ENCODE measurements at places on chromosomes 7 and 10. TPM values are rescaled to one million over a fixed set of nuclear protein-coding genes. Genes with fewer than 3 reads are reported as not detected.

DNA sequence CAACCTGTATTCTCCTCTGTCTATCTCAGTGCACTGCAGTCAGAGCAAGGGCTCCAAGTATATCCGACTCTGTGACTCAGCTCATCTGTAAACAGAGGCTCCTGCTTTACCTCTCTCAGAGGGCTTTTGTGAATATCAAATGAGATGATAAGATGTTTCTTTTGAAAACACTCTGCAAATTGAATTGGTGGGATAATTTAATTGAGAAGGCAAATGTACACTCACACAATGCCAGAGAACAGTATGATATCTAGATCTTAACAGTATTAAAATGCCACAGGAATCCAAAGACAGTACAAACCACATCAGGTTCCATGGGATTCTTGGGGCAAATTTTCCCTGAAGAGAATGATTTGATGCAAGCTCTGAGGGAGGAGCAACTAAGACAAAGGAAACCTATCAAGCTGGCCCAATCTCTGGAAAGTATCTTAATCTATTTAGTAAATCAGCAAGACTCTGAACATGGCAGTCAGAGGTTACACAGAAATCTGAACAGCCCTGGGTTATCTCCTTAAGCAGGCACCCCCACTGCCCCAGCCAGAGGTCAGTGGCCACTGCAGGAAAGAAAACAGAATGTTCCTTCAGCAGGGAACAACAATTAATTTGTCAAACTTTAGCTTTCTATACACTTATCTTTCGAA, 45.9 kb downstream of the DOCK4 start:
- no peak for DNase-seq
- no peaks in the 10 kb centered on the region for H3K36me3 ChIP-seq
- no peak overlapping the region for H3K4me3 ChIP-seq
- peaks cover 3% of the 10 kb centered on the region for H3K4me1 ChIP-seq
- no peak overlapping the region for H3K27ac ChIP-seq

DNA sequence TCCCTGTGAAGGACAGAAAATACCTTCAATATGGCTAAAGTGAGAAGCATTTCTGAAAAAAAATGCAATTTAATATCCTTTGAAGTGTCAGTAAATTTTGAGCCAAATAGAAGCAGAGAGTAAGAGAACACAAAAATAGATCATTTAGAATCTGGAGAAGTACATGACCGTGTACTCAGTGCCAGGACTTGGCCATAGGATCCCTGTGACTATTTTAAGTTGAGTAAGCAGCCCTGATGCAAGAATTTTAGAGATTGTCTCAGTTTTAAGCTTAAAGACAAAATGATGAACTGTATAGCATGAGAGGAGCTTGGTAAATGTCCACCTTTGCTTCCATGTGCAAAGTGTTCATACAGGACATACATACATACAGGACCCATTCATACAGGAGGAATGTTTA, 2.5 kb downstream of the PTER start:
- no peak overlapping the region for H3K4me3 ChIP-seq
- no peak for DNase-seq
- H3K27me3 ChIP-seq, result no peaks in the 10 kb centered on the region
- peaks cover 11% of the 10 kb centered on the region for H3K4me1 ChIP-seq
- peaks cover 2% of the 10 kb centered on the region for H3K36me3 ChIP-seq

BBIP1 gene
- 26.2 TPM for polyA plus RNA-seq

GRCh38 chr10:66167816-66168215, 758.0 kb upstream of the LRRTM3 start:
- H3K27me3 ChIP-seq, result no peaks in the 10 kb centered on the region
- no peak for DNase-seq
- no peaks in the 10 kb centered on the region for H3K36me3 ChIP-seq
- no peak overlapping the region for H3K4me3 ChIP-seq

GRCh38 chr7:144397086-144397485, 6.4 kb downstream of the NOBOX start:
- peaks cover 3% of the 10 kb centered on the region for H3K27me3 ChIP-seq
- DNase-seq, result no peak
- H3K36me3 ChIP-seq, result no peaks in the 10 kb centered on the region
- H3K27ac ChIP-seq, result no peak overlapping the region
- no peaks in the 10 kb centered on the region for H3K4me1 ChIP-seq

COG5 gene
- 40.7 TPM for polyA plus RNA-seq

CFAP69 gene
- polyA plus RNA-seq, result 8.1 TPM

DNA sequence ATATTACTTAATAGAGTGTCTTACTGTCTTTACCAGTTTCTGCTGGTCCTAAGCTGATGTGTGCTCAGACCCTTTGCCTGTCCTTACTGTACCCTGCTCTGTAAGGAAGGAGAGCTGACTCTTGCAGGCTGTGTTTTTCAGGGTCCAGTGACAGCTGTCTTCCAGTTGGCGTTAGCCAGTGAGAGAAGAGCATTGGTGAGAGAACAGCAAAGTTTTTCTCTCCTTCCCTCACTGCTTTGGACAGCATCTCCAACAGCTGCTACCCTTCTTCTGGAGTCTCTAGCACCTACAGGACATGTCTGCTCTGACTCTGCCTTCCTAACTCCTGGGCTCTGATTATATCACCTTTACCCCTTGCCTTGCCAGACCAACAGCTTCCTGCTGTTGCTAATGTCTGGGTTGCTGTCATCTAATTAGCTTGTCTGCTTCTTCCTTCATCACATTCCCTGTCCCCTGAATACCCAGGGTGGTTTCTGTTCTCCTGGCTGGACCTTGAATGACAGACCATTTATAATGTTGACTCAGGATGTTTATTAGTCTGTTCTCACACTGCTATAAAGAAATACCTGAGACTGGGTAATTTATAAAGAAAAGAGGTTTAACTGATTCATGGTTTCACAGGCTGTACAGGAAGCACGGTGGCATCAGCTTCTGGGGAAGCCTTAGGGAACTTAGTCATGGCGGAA, 23.5 kb upstream of the PANK1 start:
- peak overlapping the region; percentile 68 for H3K27ac ChIP-seq
- no peak overlapping the region for H3K4me3 ChIP-seq
- DNase-seq, result peak; percentile 66
- no peaks in the 10 kb centered on the region for H3K27me3 ChIP-seq
- H3K36me3 ChIP-seq, result no peaks in the 10 kb centered on the region

- no peaks in the 10 kb centered on the region for H3K36me3 ChIP-seq
- peak; percentile 73 for DNase-seq
- H3K4me1 ChIP-seq, result no peaks in the 10 kb centered on the region
- H3K27me3 ChIP-seq, result no peaks in the 10 kb centered on the region
- no peak overlapping the region for H3K4me3 ChIP-seq
Measured at GRCh38 chr7:88442413-88442812, 135.7 kb upstream of the STEAP4 start.

COL13A1 gene
- 9.6 TPM for polyA plus RNA-seq

ASCC1 gene
- 23.1 TPM for polyA plus RNA-seq

- DNase-seq, result no peak
- H3K27ac ChIP-seq, result no peak overlapping the region
- H3K4me1 ChIP-seq, result peaks cover 7% of the 10 kb centered on the region
- no peaks in the 10 kb centered on the region for H3K36me3 ChIP-seq
- H3K4me3 ChIP-seq, result no peak overlapping the region
Measured at GRCh38 chr10:85607043-85607695, 759.4 kb downstream of the GRID1 start.

FXYD4 gene
- not detected for polyA plus RNA-seq

CACUL1 gene
- 24.1 TPM for polyA plus RNA-seq

PNLIPRP3 gene
- polyA plus RNA-seq, result not detected

DNA sequence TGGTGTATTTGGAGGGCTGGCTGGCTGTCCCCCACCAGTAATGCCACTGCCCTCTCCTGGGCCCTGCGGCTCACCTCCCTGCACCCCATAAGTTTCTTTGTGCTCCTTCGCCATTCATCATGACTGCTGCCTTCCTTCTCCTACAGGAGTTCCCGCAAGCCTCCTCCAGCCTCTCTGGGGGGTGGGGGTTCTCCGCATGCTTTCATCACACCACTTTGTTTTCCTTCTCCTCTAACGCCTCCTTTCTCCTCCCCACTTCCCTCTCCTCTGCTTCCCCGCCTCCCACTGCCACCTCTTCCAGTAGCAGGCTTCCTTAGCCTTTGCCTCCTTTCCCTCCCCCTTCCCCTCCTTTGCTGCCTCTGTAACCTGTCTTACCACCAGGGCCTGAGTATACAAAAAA, 58.1 kb downstream of the PAX2 start:
- H3K27ac ChIP-seq, result no peak overlapping the region
- H3K4me3 ChIP-seq, result no peak overlapping the region
- DNase-seq, result no peak

DNA sequence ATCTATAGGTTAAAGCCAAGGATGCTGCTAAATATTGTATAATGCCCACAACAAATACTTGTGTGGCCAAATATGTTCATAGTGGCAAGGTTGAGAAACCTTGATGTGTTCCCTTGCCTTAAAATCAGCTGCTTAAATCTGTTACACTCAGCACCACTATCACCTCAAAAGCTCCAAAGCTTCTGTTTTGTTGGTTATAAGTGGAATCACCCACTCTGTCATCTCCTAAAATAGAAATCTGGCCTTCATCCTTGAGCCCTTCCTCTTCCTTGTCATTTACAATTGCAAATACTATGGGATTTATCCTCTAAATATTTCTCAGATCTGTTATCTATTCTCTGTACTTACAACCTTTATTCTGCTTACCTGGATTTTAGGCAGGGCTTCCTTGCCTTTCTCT, 61.4 kb downstream of the CPED1 start:
- DNase-seq, result no peak
- H3K36me3 ChIP-seq, result no peaks in the 10 kb centered on the region
- no peak overlapping the region for H3K27ac ChIP-seq
- no peaks in the 10 kb centered on the region for H3K27me3 ChIP-seq
- H3K4me3 ChIP-seq, result no peak overlapping the region
- H3K4me1 ChIP-seq, result no peaks in the 10 kb centered on the region

GRCh38 chr10:89458784-89459183, 44.4 kb downstream of the IFIT5 start:
- no peak overlapping the region for H3K4me3 ChIP-seq
- no peak for DNase-seq
- H3K27me3 ChIP-seq, result no peaks in the 10 kb centered on the region
- H3K4me1 ChIP-seq, result no peaks in the 10 kb centered on the region
- H3K27ac ChIP-seq, result no peak overlapping the region

- no peaks in the 10 kb centered on the region for H3K36me3 ChIP-seq
- peaks cover 10% of the 10 kb centered on the region for H3K27me3 ChIP-seq
- H3K27ac ChIP-seq, result no peak overlapping the region
- no peak for DNase-seq
- H3K4me1 ChIP-seq, result no peaks in the 10 kb centered on the region
Measured at GRCh38 chr7:122290476-122290875, 14.1 kb downstream of the FEZF1 start.

PTN gene
- 98.3 TPM for polyA plus RNA-seq

DNA sequence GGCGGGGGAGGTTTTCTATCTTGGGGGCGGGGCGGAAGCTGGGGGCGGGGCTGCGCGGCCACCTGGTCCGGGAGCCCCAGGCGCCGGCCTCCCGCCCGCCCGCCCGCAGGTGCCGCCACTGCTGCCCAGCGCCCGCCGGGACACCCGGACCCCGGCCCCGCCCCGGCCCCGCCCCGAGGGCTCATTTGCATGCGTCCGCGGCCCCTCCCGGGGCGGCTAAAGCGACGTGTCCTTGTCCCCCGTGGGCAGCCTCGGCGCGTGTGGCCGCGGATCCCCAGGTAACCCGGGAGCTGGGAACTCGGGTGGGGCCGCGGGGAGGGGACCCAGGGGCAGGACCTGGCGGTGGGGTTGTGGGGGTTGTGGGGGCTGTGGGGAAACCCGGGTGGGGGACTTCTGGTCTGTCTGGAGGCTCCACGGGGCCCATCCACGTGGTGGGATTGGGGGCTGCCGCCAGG, at the start of gene BHLHA15:
Gene BHLHA15 (plus strand): TSS at position 219 of the 455 bp plus-strand sequence. CDS start 871 bp downstream, outside the sequence.
- H3K4me3 ChIP-seq, result peak within 1 kb of the TSS; percentile 29
- H3K27ac ChIP-seq, result no peak within 1 kb of the TSS
- peak; percentile 50 for DNase-seq
- no peaks in the 10 kb centered on the region for H3K27me3 ChIP-seq
- H3K4me1 ChIP-seq, result peaks cover 6% of the 10 kb centered on the region
- peaks cover 16% of the 10 kb centered on the region for H3K36me3 ChIP-seq

GRCh38 chr7:103962070-103962469, 27.4 kb downstream of the RELN start:
- no peak overlapping the region for H3K4me3 ChIP-seq
- H3K27ac ChIP-seq, result no peak overlapping the region
- no peaks in the 10 kb centered on the region for H3K36me3 ChIP-seq
- H3K4me1 ChIP-seq, result no peaks in the 10 kb centered on the region

DNA sequence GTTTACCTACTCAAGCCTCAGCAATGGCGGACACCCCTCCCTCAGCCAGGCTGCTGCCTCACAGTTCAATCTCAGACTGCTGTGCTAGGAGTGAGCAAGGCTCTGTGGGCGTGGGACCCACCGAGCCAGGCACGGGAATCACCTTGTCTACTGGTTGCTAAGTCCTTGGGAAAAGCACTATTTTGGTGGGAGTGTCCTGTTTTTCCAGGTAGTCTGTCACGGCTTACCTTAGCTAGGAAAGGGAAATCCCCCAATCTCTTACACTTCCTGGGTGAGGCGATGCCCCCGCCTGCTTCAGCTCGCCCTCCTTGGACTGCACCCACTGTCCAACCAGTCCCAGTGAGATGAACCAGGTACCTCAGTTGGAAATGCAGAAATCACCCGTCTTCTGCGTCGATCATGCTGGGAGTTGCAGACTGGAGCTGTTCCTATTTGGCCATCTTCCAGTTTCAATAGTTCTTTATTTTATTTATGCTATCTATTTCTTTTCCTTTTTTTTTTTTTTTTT, at the start of gene HYAL4:
Gene HYAL4 (plus strand): TSS at position 458 of the 508 bp plus-strand sequence. CDS start 23,105 bp downstream, outside the sequence.
- H3K4me3 ChIP-seq, result no peak within 1 kb of the TSS
- DNase-seq, result no peak
- H3K4me1 ChIP-seq, result no peaks in the 10 kb centered on the region
- no peaks in the 10 kb centered on the region for H3K27me3 ChIP-seq
- H3K27ac ChIP-seq, result no peak within 1 kb of the TSS
- H3K36me3 ChIP-seq, result no peaks in the 10 kb centered on the region

Measured in large intestine (tissue), 12 donors.